Activated naive CD8-positive, alpha-beta T cell treated with anti-CD3 and anti-CD28 coated beads, Interleukin-2, amount 50 U/mL, for 16 hours (primary cell): ENCODE measurements at places on chromosomes 3 and 15.

GRCh38 chr3:187015903-187016638 lies 85.7 kb downstream of the ST6GAL1 start:
- no peak for DNase-seq

- no peak for DNase-seq
Measured at GRCh38 chr15:40055576-40056293, 16.8 kb upstream of the SRP14 start.

GRCh38 chr15:74318376-74319137 lies 48.9 kb downstream of the CYP11A1 start:
- no peak for DNase-seq

DNA sequence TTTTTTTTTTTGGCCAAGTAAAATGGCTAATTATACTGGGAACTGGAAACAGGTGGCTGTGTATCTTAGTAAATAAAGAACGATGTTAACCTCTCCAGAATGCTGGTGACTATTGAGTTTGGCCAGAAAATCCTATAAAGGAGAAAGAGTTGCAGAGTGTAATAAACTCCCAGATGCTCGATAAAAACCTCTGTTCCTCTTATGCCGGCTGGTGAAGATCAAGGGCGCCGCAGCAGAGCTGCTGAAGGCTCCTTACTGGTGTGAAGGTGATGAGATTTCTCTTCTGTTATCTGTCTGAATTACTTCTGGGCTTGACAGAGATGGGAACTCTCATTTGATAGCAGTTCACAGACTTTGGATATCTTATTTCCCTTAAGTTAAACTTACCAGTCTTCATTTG lies 104.6 kb downstream of the PTPRG start:
- DNase-seq, result no peak

- no peak for DNase-seq
Measured at GRCh38 chr3:14769544-14770325, 49.0 kb upstream of the FGD5 start.

- no peak for DNase-seq
Measured at GRCh38 chr3:58184982-58185360, 25.8 kb downstream of the DNASE1L3 start.

DNA sequence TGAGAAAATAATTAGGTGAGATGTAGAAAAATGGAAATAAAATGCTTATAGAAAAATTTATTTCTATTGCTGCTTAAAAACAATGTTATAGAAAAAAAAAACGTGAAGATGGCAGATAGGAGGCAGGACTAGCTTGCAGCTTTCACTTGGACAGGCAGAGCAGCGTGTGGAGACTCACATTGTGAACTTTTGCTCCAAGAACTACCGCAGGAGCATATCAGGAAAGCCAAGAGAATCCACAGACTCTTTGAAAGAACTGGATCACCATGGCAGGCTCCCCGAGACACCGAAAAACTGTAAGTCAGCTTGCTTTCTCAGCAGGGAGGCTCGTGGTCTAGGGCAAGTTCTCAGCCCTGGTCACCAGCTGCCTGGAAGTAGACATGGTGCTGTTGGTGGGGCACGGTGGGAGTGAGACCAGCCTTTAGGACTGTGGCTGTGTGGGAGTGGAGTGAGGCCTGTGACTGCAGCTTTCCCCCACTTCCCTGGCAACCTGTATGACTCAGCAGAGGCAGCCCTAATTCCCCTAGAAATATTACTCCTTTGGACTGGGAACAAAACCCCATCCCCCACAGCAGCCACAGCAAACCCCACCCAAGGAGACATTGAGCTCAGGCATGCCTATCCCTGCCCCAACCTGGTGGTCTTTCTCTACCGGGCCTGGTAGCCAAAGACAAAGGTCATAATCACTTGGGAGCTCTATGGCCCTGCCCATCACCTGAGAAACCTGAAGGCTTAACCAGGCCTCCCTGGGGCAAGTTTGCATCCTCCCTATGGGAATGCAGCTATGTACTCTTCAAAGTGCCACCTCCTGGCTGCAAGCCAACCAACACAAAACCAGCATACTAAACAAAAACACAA lies 22.8 kb downstream of the STRIT1 start:
- no peak for DNase-seq

- DNase-seq, result no peak
Measured at GRCh38 chr3:194032828-194033435, 103.0 kb upstream of the HES1 start.
